ENCODE measurements at places on chromosomes 1 and 21.

GRCh38 chr1:79822053-79822452 lies 815.5 kb upstream of the ADGRL4 start:
- no peak for DNase-seq

DNA sequence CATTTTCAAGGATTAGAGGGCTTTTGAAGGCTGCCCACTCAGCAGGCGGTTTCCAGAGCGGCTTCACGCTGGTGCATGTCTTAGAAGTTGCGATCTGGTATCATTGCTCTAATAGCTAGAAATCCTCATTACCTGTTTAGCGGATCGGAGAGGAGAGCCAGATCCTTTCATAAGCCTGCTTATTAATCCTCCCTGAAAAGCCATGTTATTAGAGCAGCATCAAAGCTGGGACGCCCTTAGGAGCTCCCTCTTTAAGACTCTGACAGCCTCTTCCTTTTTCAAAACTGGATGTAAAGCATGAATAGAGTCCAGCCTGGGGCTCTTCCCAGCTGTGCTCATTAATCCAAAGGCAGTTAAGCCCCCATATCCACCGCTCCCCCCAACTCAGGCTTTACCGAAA lies 13.9 kb upstream of the CTSE start:
- DNase-seq = no peak

DNA sequence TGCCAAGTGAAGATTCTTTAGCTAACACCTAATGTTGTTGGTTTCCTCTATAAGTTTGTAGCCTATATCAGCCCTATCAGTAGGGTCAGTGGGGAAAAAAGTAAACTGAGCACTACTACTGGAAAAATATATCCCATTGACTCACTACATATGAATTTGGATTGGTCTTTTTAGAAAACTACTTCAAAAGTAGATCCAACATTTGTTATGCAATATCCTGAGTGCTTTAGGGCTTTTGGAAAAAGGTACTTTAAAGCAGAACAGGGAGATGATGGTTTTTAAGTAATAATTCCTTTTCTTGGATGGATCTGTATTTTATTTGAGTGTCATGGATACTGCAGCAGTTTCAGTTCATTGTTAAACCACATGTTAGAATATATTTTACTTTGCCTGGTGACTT lies 7.1 kb downstream of the C1orf21 start:
- DNase-seq = no peak

- DNase-seq = no peak
These were observed 52.5 kb downstream of the NBPF6 start for GRCh38 chr1:108502624-108503023.

DNA sequence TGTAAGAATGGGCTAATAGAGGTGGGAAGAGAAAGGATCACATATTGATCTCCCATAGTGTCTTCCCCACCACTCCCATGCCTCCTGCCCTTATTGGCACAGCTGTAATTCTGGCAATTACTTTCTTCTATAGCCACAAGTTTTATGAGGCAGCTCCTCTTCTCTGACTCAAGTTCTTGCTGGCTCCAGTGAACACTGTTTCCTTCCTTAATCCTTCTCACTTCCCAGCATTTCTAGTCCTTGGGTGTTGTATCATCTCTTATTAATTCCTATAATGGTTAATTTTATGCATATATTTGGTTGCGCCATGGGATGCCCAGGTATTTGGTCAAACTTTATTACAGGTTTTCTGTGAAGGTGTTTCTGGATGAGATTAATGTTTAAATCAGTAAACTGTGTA lies 103.3 kb downstream of the MRPL39 start:
- no peak for DNase-seq

GRCh38 chr1:185208626-185209180 lies 51.7 kb downstream of the SWT1 start:
- DNase-seq = no peak

GRCh38 chr1:8751984-8752383 lies 65.5 kb downstream of the RERE start:
- no peak for DNase-seq

DNA sequence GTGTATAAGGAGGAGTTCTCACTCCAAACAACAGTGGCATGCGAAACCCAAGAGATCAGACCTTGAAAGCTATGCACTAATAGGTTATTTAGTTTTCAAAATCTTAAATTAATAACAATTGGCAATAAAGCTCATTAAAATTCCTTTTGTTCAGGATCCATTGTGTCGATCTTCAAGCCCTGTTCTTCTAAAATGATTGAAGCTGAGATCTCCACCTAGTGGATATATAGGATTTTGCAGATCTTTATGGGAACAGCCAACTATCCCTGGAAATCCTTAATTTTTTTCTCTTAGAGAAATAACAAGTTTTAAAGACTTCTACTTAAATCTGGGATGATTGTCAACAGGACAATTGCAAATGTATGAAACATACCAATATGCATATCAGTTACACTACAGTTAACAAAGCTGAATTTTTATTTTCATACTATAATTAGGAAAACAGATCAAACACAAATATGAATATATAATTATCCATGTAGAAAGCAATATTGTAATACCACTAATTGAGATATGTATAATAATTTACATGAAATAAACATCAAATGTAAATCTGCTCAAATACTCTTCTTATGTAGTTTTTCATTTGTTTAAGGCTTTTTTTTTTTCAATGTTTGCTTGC lies 43.3 kb downstream of the LRRC53 start:
- DNase-seq = no peak

DNA sequence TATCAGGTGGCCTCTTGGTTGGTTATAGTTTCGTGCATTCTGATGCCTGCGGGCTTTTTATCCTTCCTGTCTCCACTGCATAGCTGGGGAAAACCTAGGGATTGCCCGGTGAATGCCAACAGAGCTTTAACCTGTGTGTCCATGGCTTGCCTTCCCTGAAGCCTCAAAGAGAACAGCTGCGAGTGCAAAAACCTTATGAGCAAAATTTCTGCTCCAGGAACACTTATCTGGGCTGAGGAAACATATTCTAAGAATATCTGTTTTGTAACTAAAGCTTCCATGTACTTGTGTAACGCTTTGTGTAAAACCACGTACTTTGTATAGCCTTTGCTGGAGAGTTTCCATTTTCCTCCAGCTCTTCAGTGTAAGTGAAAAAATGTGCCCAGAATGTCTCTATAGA lies 7.2 kb downstream of the CNST start:
- DNase-seq = no peak

- no peak for DNase-seq
These were observed 7.8 kb downstream of the RASAL2 start for GRCh38 chr1:178101654-178102053.

GRCh38 chr21:42414066-42414465 lies 10.4 kb downstream of the UBASH3A start:
- no peak for DNase-seq

GRCh38 chr1:101781201-101781831 lies 215.4 kb downstream of the OLFM3 start:
- DNase-seq = no peak

DNA sequence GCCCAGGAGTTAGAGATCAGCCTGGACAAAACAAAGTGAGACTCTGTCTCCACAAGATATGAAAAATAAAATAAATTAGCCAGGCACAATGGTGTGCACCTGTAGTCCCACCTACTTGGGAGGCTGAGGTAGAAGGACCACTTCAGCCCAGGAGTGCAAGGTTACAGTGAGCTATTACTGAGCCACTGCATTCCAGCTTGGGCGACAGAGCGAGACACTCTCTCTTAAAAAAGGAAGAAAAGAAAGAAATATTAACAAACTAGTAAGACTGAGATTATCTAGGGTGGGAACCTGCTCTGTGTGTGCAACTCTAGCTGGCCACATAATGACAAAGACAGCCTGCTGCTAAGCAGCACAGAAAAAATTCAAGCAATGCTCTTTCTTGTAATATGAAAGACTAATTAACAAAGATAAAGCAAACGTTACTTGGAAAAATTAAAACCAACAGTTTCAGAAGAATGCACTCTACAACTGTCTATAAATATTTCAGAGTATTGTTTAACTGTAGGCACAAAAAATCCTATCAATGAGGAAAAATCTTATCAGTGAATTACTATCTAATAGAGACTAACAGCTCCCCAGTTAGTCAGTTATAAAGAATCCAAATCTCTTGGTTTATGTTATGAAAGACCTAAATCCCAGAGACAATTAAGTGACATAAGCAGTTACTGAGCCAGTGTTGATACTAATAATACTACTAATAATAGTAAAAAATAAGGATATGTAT lies 74.5 kb downstream of the ENAH start:
- no peak for DNase-seq

DNA sequence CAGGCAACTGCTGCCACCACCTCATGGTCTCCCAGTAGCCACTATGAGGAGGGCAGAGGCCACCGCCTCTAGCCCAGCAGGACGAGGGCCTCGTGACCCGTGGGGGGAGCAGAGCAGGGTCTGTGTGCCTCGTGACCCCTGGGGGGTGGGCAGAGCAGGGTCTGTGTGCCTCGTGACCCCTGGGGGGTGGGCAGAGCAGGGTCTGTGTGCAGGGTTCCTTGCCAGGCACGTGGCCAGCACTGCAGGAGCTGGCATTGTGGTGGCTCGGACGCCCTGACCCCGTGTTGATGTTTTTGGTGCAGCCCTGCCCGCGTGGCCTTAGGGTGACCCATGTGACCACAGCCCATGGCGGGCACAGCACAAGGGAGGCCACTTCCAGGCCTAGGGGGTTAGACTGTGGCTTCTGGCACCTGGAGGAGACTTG lies 52.8 kb downstream of the SLX9 start:
- no peak for DNase-seq

- no peak for DNase-seq
These were observed 16.3 kb upstream of the TSPAN1 start for GRCh38 chr1:46158312-46159281.

- DNase-seq = no peak
These were observed 676.6 kb downstream of the USP25 start for GRCh38 chr21:16406355-16406754.

DNA sequence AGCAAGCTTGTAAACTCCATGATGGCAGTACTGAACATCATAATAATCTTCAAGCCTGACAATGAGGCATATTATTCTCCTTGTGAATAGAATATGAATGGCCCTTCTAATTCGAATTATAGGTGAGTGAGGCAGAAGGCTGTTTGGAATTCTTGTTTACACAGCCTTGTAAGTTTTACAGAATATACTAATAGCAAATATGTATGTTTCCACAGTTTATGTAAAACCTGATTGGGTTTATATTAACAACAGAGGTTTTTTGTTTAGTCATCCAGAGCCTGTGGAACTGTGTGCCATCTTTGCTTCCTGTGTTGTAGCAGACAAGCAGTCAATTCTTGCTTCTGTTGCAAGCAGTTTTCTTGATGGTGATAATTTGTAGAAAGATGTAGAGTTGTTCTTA lies 8.0 kb downstream of the OSBPL9 start:
- no peak for DNase-seq

DNA sequence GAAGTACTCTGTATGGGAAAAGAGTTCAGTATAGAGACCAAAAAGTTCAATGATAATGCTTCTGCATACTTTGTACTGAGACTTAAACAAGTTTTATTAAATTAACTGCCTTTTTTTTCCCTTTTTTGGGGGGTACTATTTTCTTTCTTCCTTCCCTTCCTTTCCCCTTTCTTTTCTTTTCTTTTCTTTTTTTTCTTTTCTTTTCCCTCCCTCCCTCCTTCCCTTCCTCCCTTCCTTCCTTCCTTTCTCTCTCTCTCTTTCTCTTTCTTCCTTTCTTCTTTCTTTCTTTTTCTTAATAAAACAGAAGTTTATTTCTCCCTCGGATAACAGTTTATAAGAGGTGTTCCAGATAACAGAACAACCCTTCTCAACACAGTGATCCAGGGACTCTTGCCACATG lies 77.5 kb downstream of the LHX8 start:
- no peak for DNase-seq

All from stimulated activated CD4-positive, alpha-beta T cell treated with anti-CD3 and anti-CD28 coated beads, TNF-alpha, amount 100 ng/mL, for 1 hour (primary cell).